ENCODE measurements at places on chromosomes 2 and 18.

DNA sequence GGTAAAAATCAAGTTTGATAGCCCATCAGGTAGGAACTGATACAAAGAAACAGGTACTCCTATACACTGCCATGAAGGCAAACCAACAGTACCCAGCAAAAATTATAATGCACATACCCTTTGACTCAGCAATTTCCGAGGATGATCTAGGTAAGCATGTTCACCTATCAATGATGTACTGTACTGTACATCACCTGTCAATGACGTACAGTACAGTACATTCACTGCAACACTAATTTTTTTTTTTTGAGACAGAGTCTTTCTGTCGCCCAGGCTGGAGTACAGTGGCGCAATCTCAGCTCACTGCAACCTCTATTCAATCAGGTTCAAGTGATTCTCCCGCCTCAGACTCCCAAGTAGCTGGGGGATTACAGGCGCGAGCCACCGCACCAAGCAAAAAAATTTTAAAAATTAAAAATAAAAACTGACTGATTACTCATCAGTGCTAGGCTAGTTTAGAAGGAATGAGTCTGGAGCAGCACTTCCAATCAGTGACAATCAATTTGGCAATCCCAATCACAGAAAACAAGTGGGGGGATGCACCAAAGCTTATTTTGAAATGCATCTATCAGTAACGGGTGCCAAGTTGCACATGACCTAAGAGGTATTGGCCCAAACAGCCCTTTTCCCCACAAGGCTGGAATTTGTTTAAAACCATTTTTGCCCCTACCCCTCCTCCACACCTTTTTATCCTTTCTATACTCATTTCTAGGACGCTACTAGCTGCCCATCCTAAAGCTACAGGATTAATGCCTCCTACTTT, 8.2 kb downstream of the SRSF7 start:
- no peak for DNase-seq

GRCh38 chr2:99809259-99809900, 319.6 kb upstream of the REV1 start:
- no peak for DNase-seq

GRCh38 chr18:58900015-58900649, 35.5 kb downstream of the ZNF532 start:
- no peak for DNase-seq

DNA sequence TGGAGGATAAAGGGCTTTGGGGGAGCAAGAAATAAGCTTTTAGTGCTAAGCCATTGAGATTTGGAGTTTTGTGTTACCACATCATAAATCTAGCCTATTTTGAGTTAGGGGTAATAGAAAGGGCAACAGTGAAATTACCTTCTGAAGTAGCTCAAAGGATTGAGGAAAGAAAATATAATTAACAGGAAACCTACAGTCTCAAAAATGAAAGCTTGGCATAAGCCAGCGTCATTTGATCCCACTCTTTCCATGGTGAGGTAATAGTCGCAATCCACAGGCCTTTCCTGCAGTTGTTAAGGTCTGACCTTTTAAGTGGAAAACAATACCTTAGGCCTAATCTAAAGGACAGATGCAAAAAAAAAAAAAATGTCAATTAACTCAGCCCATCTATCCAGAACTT, 182.7 kb downstream of the UXS1 start:
- DNase-seq: no peak

DNA sequence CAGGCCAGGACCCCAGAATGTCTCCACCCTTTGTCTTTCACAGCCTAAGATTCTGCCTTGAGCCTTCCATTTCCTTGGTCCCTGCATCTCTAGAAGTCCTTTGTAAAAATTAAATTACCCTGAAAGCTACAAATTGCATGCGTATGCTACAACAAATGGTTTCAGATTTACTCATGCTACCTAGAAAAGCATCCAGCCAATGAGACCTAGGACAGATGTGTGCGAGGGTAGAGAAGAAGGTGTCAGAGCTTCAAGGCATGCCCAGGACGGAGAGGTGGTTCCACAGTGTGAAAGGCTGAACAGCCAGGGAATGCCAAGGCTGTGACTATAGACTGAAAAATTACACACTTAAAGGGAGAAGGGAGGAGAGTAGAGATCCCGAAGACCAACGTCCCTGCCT, 40.2 kb downstream of the CCBE1 start:
- no peak for DNase-seq

- DNase-seq: no peak
These were observed 33.8 kb downstream of the TEX44 start for GRCh38 chr2:231626449-231626848.
